T-helper 1 cell (primary cell): ENCODE measurements at places on chromosomes 3 and 15.
A peak's percentile ranks its signal among the peaks of the same experiment; 100 is the strongest.

GRCh38 chr3:45792516-45793172 is 3.7 kb downstream of the SLC6A20 start:
- DNase-seq, result no peak

- no peak for DNase-seq
Measured at GRCh38 chr3:188507244-188507720, 353.3 kb downstream of the LPP start.

DNA sequence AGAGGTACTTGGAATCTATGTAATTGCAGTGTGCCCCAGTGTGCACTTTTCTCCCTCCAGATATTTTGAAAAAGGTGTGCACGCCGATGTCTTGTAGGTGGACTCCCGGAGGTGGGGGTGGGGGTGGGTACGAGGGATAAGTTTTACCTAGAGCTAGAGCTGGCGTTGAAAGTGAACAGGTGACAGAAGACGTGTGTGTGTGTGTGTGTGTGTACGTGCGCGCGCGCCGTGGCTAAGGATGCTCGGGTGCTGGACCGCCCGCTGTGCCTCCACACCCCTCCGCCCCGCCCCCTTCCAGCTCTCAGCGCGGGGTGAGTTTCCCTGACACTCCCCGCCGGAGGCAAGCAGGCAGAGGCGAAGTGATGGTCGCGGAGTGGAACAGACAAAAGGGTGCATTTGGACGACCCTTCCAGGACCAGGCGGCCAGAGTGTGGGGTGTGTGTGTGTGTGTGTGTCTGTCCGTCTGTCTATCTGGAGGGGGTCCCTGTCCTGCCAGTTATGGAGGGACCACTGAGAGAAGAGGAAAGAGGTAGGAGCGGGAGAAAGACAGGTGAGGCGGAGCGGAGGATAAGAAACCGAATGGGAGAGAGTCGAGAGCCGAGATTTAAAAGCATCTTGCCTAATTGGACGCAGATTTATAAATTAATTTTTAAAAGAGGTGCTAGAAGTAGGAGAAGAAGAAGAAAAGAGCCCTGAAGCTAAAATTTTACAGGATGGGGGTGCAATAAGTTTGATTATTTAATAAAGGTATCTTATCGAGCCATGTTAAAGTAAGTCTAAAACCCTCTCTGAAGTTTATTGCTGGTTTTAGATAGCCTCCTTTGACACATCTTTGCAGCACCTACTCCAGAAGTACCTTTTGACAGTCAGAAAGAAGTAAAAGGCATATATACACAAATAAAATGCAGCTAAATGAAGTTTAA is 335.8 kb upstream of the THRB start:
- DNase-seq, result no peak

DNA sequence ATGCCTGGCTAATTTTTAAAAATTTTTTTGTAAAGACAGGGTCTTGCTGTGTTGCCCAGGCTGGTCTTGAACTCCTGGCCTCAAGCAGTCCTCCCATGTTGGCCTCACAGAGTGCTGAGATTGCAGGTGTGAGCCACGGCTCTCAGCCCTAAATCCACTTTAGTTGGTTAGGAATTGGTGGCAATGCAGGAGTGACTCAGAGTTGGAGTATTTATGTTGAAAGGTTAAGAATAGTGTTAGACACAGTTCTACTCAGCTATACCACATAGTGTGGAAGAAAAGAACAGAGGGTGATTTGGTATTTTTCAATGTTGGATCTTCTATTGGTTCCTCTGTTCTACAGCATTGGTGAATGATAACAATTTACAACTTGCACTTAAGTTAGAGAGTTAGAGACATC is 7.6 kb downstream of the ZNF639 start:
- no peak for DNase-seq

DNA sequence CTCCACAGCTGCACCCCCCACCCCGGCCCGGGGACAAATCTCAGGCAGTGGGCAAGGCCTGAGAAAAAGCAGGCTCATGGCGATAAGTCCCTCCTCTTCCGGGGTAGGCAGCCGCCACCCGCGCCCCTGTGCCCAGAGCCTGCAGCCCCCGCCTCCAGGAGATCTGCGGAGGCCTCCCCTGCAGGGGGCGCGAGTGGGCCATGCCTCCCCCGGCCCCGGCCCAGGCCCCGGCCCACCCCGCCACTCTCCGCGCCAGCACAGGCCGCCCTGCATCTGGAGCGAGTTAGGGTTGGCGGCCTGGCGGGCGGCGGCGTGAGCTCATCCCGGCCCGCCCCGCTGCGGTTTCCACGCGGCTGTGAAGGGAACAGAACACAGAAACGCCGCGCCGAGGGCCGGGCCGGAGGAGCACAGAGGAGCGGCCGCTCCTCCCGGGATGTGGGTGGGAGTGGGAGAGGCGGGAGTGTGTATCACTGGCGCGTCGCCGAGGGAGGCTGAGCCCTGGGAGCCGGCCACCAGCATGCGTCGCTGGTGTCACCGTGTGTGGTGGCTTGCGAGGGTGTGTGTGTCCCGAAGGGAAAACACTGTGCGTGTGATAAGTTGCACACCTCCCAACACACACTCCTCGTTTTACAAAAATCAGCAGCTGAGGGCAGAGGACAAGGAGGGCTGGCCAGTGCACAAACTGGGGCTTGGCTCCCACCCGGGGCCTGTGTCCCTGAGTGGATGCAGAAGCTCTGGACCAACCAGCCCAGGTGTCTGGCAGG is 17.2 kb downstream of the MYL3 start:
- DNase-seq, result peak; percentile 56

- no peak for DNase-seq
Measured at GRCh38 chr3:28124882-28125281, 116.5 kb upstream of the CMC1 start.

GRCh38 chr3:124486324-124486723 is 243.9 kb upstream of the UMPS start:
- no peak for DNase-seq

GRCh38 chr3:69082805-69083204 is 1.9 kb upstream of the ARL6IP5 start:
- DNase-seq, result peak; percentile 48

DNA sequence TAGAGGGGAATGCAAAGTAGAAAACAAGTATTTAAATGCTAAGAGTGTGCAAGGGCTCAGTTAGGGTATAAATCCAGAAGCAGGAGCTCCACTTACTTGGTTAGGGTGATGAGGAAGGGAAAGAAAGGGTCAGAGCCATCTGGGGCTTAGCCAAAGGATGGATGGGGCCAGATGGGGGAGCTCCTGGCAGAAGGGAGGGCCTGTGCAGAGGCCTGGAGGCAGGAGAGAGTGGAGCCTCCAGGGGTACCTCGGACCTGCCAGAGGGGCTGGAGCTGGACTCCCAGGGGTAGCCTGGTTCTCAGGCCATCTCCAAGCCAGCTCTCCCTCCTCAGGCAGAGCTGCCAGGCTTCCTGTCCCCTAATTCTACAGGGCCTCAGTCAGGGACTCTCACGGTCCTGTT is 506.3 kb downstream of the SHQ1 start:
- DNase-seq, result no peak

DNA sequence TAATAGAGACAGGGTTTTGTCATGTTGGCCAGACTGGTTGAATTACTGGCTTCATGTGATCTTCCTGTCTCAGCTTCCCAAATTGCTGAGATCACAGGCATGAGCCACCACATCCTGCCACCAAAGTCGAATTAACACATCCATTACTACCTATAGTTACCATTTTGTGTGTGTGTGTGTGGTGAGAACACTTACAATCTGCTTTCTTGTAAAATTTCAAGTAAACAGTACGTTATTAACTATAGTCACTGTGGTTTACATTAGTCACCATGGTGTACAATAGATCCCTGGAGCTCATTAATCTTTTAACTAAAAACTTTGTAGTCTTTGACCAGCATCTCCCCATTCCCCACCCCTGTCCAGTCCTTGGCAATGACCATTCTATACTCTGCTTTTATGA is 270.0 kb downstream of the NAALADL2 start:
- no peak for DNase-seq

- DNase-seq, result no peak
Measured at GRCh38 chr3:3705090-3705775, 94.0 kb upstream of the LRRN1 start.

DNA sequence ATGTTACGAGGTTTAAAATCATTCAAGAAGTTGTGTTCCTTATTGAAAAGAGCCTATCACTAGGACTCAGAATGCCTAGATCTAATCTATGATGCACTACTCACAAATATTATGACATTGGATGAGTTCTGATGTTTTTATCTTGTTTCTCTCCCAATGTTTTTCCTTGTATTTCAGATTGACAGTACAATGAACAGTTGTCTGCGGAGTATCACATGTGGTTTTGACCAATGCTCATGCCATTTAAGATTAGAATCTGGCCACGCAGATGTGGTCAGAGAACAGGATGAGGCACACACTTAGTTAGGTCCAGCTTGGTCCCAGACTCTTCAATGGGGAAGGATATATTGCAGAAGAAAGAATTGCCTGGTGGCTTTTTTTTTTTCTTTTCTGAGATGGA is 25.6 kb upstream of the CCDC50 start:
- no peak for DNase-seq

DNA sequence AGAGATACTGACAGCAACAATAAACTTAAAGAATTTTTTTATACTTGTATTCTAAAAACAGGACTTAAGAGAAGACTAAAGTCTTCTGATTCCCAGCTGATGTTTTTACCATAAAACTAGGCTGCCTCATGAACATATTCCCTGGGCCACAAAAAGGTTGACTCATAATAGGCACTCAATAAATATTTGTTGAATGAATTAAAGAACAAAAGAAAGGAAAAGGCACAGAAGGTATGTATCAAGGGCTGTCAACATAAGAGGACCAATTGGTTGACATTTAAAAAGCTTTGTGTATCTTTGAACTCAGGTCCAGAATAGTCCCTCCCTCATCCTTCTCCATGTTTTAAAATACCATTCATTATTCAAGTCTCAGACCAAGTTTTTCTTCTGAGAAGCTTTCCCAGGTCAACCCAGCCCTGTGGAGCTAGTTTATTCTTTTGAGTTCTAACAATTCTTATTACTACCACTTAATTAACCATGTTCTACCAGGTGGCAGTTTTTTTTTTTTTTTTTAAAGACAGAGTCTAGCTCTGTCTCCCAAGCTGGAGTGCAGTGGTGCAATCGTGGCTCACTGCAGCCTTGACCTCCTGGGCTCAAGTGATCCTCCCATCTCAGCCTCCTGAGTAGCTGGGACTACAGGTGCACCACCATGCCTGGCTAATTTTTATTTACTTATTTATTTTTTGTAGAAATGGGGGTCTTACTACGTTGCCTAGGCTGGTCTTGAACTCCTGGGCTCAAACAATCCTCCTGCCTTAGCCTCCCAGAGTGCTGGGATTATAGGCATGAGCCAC is 17.5 kb upstream of the ARHGEF3 start:
- no peak for DNase-seq

GRCh38 chr3:30354513-30354912 is 251.9 kb upstream of the TGFBR2 start:
- DNase-seq, result no peak

GRCh38 chr3:111863942-111864694 is 5.1 kb downstream of the PHLDB2 start:
- DNase-seq, result no peak

- no peak for DNase-seq
Measured at GRCh38 chr3:160780245-160780644, 24.2 kb downstream of the PPM1L start.

DNA sequence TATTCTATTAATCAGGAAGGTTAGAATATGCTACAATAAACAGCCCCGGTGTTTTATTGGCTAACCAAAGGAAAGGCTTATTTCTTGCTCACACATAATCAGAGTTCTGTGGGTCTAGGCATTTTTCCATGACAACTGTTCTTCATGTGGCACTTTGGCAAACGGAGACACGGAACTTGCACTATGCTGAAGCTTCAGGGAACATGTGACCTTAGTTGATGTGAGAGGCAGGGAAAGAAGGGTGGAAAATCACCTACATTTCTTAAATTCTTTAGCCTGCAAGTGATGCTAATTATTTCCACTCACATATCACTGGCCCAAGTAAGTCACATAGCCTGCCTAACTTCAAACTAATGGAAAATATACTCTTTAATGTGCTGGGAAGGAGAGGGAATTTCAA is 344.6 kb downstream of the SV2B start:
- DNase-seq, result no peak

- DNase-seq, result no peak
Measured at GRCh38 chr3:133489466-133490085, 83.9 kb upstream of the CDV3 start.

DNA sequence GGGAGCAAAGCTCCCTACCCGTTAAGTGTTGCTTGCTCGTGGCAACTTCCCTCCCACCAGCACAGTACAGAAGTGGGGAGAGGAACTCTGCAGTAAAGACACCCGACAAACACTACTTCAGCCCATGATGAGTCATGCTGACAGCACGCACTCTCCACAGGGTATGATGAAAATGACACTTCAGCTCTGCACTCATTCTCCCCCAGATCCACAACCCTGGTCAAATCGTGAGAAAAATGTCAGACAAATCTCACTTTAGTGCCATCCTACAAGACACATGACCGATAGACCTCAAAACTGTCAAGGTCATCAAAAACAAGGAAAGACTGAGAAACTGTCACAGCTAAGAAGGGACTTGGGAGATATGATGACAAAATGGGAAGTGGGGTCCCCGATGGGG is 278.9 kb downstream of the OCA2 start:
- DNase-seq, result no peak

GRCh38 chr3:156479604-156480003 is 75.3 kb downstream of the SSR3 start:
- DNase-seq, result no peak

DNA sequence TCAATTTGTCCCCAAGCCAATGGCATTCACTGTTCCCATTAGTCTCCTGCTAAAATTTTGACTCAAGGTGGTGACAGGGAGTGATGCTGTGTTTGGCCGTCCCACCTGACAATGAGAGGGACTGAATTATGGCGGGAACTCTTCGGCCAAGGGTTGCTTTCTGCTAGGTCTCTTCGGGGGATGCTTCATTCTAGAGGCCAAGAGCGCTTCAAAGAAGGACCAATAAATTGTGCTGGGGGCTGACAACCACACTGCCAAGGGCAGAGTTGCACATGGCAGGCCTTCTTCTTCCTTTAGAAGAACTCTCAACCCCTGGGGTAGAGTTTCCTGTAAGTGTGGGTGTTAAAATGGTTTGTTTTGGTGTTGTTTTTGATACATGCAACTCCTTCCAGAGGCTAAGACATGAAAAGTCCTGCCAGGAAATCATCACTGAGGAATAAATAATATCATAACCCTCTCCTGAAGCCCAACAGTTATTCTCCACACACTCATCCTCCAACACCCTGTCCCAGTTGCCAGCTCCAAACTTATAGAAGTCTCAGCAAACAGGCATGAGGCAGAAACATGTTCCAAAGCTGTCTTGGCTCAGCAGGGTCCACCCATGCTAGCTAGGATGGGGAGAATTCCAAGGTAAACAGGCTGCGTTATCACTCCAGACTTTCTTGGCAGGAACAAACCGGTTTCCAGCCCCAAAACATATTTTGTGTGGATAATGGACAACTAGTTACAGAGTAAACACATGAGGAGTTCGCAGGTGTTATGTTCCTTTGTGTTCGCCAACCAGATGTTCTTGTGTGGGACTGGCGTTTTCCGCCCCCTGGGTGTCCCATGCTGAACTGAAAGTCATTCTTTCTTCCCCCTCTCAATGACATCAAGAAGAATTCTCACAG is 396.7 kb upstream of the RGMA start:
- no peak for DNase-seq
